ENCODE measurements at places on chromosomes 2 and 18.

- DNase-seq = no peak
Measured at GRCh38 chr2:120880381-120880780, 144.7 kb downstream of the GLI2 start.

DNA sequence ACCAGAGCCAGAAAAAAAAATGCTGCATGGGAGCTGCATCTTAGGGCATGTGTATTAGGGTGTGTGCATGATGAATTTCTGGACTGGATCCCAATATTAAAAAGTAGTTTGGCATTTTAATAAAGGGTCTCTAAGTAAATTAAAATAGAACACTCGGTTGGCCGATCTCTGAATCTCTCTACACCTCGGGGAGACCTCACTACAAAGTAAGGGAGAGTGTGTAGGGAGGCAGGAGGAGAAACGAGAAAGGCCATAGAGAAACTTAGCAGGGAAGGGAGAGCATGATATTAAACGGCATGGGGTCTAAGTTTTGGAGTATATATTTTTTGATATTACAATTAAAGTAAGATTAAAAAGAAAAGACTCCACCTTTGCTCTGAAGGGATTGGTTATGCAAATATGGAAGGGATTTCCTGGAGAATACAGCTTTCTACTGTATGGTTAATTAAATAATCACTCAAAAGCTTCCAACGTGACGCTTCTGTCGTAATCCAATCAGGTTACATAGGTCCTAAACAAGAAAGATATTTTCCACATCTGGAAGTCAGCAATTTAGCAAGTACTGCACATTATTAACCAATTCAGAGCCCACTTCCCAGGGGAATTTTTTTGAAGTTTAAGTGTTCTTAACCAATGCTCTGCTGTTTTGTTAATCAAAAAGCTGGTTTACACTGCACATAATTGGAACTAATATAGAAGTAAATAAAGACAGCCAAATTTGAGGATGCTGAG lies 1.0 kb upstream of the ZEB2 start:
- DNase-seq = no peak

GRCh38 chr2:15169326-15170069 lies 391.6 kb downstream of the NBAS start:
- no peak for DNase-seq

GRCh38 chr2:236726701-236727450 lies 157.3 kb downstream of the ACKR3 start:
- DNase-seq = no peak

DNA sequence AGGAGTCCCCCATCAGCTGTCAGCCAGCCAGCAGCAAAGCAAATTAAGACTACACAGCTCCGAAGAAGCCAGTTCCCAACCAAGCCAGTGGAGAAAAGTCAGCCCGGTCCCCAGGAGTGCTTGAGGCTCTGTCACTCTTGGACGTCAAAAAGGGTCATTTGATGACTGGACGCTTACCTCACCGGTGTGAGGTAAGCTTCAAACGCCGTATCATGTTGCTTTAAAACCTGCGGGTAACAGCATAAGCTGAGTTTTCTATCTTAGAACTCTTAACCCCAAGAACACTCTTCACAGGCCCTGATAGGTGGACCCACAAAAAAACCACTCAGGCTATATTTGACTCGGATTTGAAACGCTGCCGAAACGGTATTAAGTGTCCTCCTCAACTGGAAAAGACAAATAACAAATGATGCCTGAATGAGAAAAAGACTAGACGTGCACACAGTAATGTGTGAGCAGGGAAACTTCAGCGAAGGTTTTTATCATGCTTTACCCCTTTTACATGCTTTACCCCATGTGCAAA lies 682 bp upstream of the LNPK start:
- DNase-seq = no peak

GRCh38 chr2:176227874-176228273 lies 39.4 kb downstream of the HOXD1 start:
- no peak for DNase-seq

GRCh38 chr2:202564226-202564625 lies 70.5 kb upstream of the FAM117B start:
- DNase-seq = no peak

- DNase-seq = no peak
Measured at GRCh38 chr18:61464551-61465142, 131.4 kb downstream of the CDH20 start.

GRCh38 chr2:60522462-60522861 lies 31.0 kb downstream of the BCL11A start:
- DNase-seq = no peak

DNA sequence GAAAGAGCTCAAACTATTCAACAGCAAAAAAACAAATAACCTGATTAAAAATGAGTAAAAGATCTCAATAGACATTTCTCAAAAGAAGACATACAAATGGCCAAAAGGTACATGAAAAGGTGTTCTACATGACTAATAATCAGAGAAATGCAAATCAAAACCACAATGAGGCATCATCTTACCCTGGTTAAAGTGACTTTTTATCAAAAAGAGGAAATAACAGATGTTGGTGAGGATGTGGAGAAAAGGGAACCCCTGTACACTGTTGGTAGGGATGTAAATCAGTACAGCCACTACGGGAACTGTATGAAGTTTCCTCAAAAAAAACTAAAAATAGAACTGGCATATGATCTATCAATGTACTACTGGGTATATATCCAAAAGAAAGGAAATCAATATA lies 39.8 kb upstream of the TMEM163 start:
- DNase-seq = no peak

GRCh38 chr18:61896757-61897156 lies 4.0 kb upstream of the RNF152 start:
- DNase-seq = no peak

DNA sequence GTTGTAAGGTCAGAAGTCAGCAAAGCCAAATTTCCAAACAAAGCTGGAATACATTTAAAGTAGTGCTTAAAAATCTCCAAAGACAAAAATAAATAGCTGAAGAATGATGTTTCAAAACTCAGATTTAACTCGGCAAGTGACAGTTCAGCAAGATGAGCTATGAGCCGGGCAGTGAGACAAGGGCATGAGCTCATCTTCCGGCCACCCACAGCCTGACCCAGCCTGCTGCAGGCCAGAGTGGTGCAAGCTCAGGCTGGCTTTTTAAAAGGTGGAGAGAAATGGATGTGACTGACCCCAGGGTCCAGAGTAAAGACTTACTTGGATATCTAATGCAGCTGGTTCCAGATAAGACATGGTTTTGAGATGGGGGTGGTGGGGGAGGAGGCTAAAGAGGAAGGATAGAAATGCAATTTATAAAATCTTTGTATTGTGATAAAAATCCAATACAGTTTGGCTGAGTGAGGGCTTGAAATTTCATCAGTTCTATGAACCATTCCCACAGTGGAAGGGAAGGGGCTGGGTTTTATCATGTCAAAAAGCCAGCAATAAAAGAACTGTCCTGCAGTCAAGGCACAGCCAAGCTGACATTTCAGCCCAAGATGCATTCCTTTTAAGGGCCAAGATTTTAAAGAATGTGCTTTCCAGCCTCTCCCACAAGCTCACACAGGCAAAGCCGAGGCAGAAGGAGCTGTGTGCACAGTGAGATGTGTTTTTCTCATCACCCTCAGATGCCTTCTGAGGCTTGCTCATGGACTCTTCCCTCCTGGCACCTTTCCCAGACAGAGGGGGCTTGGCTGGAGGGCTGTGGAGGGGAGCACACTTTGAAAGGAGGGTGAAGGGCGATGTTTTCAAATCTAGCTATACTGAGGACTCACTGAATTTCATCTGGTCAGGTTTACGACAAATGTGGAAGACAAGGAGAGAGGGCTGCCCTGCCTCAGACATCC lies 97.9 kb upstream of the KLHL29 start:
- DNase-seq = no peak

DNA sequence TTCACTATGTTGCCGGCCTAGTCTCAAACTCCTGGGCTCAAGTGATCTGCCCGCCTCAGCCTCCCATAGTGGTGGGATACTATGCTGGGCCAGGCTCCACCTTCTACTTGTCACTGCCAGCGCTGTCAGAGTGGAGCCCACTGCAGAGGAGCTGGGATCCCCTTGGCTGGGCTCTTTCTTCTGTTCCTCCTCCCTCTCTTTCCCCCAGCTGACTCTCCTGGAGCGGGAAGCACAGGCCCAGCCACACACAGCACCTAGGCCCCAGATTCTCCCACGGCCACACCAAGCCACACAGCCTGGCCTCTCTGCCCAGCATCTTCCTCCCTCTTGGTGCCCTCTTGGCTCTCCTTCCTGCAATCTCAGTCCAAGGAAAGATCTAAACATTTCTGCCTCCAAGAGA lies 3.7 kb upstream of the GAREM2 start:
- DNase-seq = no peak

- no peak for DNase-seq
Measured at GRCh38 chr2:176763851-176764404, 448.7 kb upstream of the HNRNPA3 start.

DNA sequence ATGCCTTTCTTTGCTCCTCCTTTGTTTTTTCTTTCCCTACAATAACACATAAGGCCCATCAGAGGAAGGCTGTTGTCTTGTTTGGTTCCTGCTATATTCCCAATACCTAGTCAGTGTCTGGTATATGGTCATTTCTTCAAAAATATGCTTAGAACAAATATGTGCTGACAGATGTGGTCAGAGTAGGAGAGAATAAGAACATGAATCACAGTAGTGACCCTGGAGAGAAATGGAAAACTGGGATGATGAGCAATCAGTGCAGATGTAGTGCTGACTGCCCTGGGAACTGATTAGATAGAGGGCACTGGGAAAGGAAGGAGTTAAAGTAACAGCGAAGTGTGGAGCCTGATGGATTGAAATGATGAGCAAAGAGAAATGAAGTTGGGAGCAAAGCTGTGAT lies 189.4 kb upstream of the LHCGR start:
- no peak for DNase-seq

- DNase-seq = no peak
Measured at GRCh38 chr2:37612382-37612781, 59.1 kb downstream of the CDC42EP3 start.

DNA sequence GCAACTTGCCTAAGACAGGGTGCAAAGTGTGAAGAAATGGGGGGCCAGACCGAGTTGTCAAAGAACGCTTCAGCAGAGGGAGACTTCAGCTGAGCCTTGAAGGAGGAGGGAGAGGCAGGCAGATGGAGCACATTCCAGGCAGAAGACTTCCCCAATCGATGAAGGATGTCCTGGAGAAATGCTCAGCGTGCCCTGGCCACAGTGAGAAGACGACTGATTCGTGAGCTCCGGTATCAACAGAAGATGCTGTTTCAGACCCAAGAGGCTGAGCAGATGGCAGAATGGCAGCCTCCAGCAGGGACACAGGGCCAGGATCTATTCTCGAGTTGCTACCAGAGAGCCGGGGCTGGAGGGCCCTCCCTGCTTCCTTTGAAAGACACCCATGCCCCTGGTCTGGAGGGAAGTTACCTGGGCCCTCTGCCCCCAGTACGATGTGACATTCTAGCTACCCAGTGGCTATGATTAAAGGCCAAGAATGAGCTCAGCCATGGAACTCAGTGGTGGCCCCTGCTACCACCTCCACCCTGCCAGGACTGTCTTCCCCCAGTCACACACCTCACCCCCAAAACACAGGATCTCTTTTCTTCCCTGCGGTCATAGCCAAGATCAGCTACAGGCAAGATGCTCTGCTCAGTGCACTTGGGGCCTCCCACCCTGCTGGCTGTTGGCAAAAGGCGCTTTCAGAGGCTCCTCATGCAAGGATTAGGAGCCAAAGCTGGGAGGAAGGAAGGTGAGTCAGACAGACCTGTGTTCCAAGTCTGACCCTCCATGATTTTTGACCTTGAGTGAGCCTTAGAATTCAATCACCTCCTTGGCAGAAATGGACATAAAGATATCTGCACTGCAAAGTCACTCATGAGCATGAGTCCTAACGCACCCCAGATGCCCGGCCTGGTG lies 84.3 kb downstream of the TFCP2L1 start:
- DNase-seq = no peak

- no peak for DNase-seq
Measured at GRCh38 chr2:122670897-122671296, 915.4 kb downstream of the TSN start.

DNA sequence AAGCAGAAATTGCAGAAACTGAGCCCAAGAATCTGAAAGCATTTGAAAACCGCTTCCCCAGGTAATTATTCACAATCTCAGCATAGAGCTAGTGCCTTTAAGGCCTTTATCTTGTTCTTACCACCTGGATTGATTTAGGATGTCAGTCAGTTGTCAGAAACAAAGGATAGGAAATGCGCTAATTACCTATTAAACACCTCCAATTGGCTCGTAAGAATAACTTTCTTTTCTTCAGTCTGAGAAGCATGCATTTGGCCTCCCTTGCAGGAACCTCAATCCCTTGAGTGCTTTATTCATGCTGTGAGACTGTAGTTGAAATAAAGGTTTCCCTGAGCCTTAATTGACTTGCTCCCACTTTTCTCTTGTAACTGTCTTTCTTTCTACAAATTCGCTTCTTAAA lies 400.3 kb upstream of the LRATD1 start:
- DNase-seq = no peak

GRCh38 chr2:241011296-241011600 lies 12.8 kb downstream of the SNED1 start:
- no peak for DNase-seq

DNA sequence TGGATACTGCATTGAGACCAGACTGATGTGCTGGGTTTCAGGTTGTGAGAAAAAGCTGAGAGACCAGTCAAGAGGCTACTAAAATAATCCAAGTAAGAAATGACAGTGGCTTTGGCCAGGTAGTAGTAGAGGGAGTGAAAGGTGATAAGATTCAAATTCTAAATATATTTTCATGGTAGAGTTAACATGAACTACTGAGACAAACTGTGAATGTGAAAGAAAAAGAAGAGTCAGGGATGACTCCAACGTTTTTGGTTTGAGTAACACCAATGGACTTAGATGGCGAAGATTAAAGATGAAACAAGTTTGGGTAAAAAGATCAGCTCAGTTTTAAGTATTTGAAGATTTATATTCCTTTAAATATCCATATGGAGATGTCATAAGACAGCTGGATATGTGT lies 209.4 kb downstream of the ZEB2 start:
- DNase-seq = no peak

- no peak for DNase-seq
Measured at GRCh38 chr2:201855356-201855755, 49.0 kb downstream of the CDK15 start.

DNA sequence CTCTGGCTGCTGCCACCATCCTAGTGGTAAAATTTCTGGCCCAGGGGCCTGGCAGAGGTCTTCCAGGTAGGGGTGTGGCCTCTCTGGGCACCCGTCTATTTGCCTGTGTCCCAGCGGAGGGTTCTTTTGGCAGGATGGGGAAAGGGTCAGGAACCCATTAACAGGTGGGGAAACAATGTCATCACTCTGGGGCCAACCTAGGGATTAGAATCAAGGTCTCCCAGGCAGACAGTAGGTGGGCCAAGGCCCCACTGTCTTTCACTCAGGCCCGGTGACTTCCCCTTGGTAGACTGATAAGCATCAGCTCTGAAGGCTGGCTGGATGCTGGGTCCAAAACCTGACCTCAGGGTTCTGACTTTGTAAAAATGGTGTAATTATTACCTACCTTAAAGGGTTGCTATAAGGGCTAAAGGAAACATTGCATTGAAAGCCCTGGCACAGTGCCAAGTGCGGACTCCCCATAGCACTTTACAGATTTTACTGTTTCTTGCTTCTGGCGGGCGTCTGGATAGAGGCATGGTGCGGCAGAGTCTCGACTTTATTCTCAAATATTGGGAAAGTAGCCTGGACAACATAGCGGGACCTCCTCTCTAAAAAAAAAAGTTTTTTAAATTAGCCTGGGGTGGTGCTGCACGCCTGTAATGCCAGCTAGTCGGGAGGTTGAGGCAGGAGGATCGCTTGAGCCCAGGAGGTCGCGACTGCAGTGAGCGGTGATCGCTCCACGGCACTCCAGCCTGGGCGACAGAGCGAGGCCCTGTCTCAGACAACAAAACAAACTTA lies 2.2 kb downstream of the LBX2 start:
- DNase-seq = no peak

All from nephron progenitor cell (in vitro differentiated cells).